ENCODE measurements at places on chromosomes 12 and 14.

- DNase-seq = no peak
Observed at GRCh38 chr14:102469261-102469660, 40.3 kb downstream of the ANKRD9 start.

- no peak for DNase-seq
Observed at GRCh38 chr14:59356312-59356711, 108.9 kb downstream of the GPR135 start.

DNA sequence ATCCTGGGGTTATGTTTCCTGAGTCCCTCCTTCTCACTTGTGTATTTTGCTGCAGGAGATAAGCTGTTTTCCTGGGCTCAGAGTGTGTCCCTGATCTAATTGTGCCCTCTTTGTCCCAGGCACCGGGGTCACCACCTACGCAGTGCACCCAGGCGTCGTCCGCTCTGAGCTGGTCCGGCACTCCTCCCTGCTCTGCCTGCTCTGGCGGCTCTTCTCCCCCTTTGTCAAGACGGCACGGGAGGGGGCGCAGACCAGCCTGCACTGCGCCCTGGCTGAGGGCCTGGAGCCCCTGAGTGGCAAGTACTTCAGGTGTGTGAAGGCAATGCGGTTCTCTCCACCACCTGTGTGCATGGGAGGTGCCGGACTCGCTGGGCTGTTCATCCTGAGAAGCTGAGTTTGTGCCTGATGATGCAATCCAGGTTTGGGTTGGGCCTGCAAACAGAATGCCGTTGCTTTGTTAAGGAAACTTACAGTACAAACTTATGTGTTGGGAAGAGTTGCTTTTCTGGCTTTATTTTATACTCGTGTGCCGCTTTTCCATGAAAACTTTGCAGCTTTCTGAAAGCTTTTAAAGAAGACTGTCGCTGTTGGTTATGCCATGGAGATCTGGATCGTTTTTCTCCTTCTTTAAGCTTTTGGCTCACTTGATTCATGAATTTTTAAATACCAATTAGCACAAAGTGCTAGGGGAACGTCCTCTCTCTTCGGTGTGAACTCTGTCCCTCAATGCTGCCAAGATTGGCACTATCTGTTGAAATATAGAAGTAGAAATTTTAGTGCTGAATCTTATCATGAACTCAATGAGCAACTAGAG lies 27.6 kb downstream of the RDH12 start:
- DNase-seq = no peak

DNA sequence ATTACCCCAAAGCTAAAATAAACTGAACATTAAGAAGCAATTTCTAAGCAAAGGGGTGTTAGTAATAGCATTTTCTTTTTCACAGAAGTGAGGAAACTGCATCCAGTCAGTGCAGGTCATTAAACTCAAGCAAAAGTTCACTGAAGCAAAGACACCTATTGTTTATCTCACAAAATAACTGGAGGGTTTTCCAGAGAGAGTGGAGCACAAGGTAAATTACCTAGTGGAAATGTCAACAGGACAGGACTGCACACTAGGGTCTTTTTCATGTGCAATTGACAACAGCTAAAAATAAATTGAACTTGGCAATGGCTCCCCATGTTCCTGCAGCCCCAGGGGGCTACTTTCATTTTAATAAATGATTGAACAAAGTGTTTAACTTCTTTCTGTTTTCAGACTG lies 742.0 kb downstream of the GALC start:
- no peak for DNase-seq

DNA sequence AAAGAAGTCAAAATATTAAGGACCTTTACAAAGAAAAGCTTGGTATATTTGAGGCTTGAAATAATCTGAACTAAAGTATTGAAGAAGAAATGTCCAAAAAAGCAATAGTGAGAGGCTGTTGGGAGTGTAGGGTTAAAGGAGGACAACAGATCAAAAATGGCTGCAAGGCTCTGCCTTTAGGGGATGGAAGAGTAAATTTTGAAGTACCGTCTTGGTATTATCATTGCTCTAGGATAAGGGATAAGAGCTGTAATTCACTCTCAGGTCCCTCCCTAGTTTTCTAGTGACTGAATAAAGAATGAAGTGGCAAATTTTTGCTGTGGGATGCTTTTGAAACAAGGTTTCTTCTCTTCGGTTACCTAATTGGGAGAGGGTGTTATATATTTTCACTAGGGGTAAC lies 38.7 kb downstream of the LEMD3 start:
- no peak for DNase-seq

DNA sequence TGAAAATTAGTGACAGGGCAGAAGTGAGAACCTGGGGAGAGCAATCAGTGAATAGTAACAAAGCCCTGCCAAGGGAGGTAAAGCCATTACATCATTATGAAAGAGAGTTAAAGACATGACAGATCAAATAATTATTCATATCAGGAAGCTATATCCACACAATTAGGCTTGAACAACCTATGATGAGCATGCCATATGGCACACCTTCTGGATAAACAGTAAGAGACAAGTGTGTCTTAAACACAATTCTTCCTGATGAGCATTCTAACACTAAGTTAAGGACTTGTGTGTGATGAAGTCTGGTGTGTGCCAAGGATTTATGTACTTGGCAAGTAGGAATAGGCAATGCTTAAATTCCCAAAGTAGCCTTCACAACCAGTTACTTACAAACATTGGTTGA lies 76.1 kb downstream of the GALNT4 start:
- DNase-seq = no peak

- no peak for DNase-seq
Observed at GRCh38 chr12:2680676-2681039, 114.1 kb upstream of the FKBP4 start.

DNA sequence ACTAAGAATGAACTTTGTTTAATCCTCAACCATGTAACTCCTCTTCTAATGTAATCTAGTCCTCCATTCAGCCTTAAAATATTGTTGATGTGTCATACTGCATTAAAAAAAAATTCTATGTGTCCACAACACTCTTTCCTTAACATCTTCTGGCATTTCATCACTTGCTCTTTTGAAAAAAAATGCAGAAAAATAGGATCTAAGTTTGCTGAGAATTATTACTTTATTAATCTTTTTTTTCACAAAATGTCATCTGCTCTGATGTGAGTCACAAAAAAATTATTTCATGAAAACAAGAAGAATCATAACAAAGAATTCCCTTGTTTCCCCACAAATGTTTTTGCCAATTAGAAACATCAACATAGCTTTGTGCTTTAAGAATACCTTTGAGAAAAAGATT lies 410.1 kb upstream of the MGAT4C start:
- DNase-seq = no peak

- peak; percentile 65 for DNase-seq
Observed at GRCh38 chr14:63840981-63841380, 11.8 kb upstream of the SYNE2 start.

GRCh38 chr14:104203071-104203425 lies 64.7 kb downstream of the KIF26A start:
- DNase-seq = no peak

DNA sequence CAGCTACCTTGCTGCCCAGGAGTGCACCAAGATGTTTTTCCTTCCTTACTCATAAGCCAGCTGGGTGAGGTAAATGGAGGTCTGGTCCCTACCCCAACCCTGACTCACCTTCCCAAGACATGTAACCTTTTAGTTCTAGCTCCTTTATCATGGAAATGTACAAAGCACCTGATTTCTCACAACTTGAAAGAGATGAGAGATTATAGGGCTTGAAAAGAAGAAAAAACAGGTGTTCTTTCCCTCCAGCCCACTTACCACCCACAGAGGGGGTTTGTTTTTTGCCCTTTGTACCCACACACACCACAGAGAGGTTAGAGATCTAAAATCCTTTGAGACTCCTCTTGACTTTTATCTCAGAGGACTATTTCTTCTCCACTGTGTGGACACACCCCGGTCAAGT lies 21.1 kb downstream of the PLXNC1 start:
- DNase-seq = no peak

DNA sequence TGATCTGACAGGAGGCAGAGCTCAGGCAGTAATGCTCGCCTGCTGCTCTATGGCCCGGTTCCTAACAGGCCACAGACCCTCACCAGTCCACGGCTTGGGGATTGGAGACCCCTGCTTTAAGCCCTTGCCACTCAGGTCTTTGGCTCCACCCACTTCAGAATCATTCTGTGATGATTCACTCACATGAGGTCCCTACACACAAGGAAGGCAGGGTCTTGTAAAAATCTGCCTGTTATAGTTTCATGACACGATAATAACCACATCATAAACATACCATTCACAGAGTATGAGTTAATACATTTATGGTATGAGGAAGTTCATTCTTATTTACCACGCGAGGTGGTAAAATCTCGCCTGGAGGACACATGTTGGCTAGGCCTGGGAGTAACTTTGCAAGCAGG lies 29.0 kb upstream of the MAX start:
- no peak for DNase-seq

- no peak for DNase-seq
Observed at GRCh38 chr14:72665259-72665658, 228.6 kb downstream of the DPF3 start.

- DNase-seq = no peak
Observed at GRCh38 chr12:58359084-58359483, 417.7 kb downstream of the ATP23 start.

DNA sequence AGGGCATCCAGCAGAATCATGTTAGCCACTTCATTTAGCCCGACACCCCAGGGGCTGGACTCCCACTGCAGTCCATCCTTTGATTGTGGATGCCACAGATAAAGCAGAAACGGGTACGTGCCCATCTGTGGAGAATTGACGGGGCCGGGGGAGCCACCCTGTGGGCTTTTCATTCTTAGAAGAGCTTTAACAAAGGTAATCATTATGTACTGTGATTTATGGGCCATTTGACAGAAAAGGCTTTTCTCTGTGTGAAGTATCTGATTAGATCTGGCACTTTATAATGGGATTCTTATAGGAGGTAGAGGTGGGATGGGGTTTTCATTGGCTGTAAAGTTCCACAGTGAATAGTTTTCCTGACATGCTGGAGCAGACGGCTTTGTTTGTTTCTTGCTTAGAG lies 40.4 kb downstream of the AACS start:
- DNase-seq = no peak

DNA sequence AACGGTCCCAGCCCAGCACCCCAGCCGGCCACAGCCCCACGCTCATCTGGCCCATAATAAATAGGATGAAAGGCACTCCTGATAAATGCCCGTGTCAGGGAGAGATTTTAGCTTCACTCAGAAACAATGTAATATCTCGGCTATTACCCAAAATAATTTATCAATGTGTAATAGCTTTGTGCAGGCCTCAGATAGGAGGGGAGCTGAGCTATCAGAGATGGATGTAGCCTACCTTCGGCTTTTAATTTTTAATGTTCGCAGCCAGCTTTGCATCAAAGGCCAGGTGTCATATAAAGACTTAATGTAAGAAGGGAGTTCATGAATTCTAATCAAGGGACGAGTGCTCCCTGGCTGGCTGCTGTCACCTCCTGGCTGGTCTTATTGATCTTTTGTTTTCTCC lies 171.9 kb downstream of the ESRRB start:
- no peak for DNase-seq

- DNase-seq = no peak
Observed at GRCh38 chr12:113318900-113319628, 15.8 kb downstream of the SLC8B1 start.

- no peak for DNase-seq
Observed at GRCh38 chr14:92846162-92846897, 52.2 kb downstream of the GOLGA5 start.
